ENCODE measurements at places on chromosomes 11 and 22.
A peak's percentile ranks its signal among the peaks of the same experiment; 100 is the strongest.

- DNase-seq: no peak
Measured at GRCh38 chr11:81658722-81659121, 1074.9 kb downstream of the FAM181B start.

DNA sequence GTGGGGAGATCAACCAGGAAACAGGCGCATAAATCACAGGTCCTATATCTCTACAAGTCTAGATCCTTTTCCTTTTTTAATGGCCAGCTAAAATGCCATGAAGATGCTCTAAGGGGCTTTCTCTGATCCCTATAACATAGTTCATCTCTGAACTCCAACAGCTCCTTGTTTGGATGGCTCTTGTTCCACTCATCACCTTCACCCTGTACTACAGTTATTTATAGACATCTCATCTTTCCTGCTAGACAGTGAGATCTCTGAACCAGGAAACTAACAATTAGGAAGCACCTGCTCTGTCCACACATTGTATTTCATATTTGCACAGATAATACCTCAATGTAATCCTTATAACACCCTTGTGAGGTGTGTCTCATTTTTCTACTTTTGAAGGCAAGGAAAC lies 31.6 kb downstream of the KCNA4 start:
- DNase-seq: no peak

DNA sequence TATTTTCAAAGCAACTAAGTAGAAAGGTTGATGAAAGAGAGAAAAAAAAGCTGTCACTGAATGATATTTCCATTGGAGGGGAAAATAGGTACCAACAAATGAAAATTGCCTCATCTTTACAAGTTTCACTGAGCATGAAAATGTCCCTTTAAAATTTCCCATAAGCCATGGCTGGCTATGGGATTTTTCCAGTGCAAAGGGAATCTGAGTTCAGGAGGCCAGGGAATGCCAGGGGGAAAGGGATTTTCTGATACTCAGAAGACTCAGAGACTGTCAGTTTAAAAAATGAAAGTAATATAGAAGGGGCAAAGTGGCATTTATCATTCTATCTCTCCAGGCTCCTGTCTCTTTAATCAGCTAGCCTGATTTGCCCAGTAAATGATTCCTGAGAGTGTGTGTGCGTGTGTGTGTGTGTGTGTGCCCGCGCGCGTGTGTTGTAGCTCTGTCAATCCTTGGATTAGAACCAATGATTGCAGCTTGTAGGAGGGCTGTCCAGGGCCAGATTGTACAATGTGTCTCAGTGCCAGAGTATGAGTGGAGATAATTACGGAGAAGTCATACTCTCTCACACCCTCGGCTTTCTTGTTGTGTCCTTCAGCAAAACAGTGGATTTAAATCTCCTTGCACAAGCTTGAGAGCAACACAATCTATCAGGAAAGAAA lies at the start of gene NTM:
Gene NTM (plus strand): TSS at position 526 of the 662 bp plus-strand sequence.
- peak; percentile 37 for DNase-seq

DNA sequence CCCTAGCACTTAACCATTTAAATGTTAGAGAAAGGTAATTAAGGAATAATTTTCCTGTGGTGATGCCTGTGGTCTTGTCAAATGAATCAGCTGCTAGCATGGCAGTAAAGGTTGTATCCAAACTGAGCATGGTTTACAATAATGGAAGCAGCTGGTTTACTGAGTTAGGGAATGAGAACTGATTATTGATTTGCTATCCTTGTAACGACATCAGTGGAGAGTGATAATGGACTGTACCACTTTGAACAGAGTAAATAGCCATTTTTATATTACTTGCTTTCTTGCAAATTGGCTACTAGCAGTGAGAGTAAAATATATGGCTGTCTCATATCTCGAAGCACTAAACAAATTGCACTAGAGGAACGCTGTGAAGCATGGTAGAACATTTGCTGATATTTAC lies 589.0 kb upstream of the ANO5 start:
- no peak for DNase-seq

GRCh38 chr11:680476-680875 lies 14.5 kb downstream of the DEAF1 start:
- no peak for DNase-seq

- peak; percentile 97 for DNase-seq
Measured at GRCh38 chr11:61187505-61188130, 15.7 kb upstream of the PGA3 start.

- DNase-seq: no peak
Measured at GRCh38 chr22:39244136-39244495, 666 bp downstream of the PDGFB start.

- DNase-seq: no peak
Measured at GRCh38 chr22:44704159-44705021, 2.4 kb downstream of the PRR5 start.

GRCh38 chr11:95702526-95702925 lies 87.1 kb downstream of the FAM76B start:
- DNase-seq: no peak

DNA sequence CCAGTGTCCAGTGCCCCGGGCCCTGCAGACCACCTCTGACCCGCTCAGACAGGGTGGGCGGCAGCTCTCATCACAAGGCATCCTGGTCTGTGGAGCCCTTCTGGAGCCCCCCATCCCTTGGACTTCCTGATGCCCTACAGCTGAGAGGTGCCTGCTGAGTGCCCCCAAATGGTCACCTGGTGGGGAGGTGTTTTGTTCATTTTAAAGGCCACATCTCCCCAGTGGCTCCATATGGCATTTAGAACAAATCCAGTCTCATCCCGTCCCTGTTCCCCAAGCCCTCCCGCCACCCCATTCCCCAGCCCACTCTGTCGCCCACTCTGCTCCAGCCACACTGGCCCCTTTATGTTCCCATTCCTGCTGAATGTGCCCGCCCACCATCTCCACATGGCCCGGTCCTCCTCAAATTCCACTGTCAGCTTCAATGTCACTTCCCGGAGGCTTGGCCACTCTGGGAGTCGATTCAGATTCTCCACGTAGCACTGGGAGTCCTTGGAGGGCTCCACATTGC lies 32.8 kb downstream of the OSBPL5 start:
- DNase-seq: no peak

DNA sequence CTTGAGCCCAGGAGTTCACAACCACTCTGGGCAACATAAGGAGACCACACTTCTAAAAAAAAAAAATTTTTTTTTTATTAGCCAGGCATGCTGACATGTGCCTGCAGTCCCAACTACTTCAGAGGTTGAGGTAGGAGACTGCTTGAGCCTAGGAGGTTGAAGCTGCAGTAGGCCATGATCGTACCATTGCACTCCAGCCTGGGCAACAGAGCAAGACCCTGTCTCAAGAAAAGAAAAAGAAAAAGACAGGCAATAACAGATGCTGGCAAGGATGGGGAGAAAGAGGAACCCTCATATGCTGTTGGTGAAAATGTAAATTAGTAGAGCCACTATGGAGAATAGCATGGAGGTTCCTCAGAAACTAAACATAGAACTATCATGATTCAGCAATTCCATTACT lies 64.8 kb downstream of the PAK1 start:
- DNase-seq: no peak

GRCh38 chr11:109347304-109347703 lies 74.7 kb upstream of the C11orf87 start:
- DNase-seq: no peak

DNA sequence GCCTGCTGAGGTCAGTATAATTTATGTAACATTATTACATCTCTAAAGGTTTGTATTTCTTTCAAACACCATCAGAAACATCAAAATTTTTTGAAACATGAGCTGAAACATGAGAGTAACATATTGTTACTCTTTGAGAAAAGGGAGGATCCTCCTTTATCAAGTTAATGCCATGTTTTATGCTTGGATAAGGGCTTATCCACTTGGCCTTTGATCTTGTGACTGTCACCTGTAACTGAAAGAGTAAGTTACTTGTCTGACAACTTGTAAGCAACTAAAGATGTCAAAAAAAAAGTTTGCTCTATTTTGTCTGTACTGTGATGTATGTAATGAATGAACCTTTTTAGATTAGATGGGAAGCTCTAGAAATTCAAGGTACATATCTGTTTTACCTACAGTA lies 59.6 kb downstream of the FAR1 start:
- no peak for DNase-seq

- DNase-seq: no peak
Measured at GRCh38 chr11:46207270-46207669, 70.2 kb upstream of the CREB3L1 start.

DNA sequence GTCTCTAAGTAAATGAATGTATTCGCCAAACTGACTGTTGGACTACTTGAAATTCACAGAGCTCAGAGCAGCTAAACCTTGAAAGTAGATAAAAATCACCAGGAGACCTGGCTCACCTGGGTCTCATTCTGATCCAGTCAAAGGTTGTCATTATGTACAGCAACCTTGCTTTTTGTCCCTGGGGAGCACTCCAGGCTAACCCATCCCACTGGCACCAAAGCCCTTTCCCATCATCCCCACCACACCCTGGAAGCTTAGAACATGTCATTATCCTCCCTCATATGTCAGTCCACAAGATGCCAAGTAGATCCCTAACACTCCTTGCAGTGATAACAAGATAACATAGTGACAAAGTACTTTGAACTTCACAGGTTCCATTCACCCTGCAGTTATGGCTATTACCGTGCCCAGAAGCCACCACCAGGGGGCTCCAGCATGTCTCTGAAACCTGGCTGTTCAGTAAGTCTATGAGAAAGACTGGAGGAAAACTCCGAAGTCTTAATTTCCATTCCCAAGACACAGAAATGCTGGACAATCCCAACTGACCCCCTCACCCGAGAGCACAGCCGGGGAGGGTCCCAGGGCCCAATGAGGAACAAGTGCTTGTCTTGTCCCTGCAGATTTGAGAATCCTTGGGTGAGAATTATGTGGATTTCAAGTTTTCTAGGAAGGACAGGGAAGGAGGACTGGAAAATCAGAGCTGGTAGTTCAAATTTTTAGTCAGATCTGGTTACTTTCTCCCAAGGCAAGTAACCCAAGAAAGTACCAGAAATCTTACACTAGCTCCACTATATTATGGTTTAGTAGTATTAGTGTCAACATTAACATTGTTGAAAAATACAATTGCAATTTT lies 43.0 kb upstream of the USP47 start:
- peak; percentile 91 for DNase-seq

DNA sequence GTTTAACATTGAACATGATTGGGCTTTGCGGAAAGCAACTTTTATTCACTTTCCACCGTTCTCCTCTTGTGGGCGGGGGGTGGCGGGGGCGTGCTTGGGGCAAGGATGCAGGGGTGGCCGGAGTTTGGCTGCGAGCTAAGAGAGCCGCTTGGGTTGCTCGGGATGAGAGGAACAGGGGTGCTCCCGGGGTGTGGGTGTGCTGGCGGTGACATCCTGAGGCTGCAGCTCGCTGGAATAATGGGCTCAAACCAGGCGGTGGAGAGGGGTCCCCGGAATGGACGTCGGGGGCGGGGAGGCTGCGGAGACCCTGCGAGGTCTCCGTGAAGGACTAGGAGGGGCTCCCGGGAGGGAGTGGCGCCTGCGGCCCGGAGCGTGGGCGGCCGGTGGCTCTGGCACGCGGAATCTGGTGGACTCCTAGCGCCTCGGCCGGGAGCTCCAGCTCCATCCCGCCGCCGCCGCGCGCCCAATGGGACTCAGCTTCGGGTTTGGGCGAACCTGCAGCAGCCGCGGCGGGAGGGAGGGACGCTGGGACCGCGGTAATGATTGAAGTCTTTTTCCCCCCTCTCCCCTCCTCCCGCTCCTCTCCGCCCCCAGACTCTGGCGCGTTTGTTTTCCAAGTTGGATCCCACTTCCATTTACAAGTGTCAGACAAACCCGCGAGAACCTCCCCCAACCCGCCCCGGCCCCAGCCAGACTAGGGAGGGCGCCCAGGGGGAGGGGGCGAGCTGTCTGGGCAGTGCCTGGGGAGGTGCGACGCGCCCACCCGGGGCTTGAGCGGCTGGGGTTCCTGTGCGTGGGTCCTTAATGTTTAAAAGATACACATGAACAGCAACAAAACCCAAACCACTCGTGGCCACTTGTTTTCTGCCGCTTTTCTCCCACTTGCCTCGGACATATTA lies 2.0 kb downstream of the FAT3 start:
- DNase-seq: no peak

DNA sequence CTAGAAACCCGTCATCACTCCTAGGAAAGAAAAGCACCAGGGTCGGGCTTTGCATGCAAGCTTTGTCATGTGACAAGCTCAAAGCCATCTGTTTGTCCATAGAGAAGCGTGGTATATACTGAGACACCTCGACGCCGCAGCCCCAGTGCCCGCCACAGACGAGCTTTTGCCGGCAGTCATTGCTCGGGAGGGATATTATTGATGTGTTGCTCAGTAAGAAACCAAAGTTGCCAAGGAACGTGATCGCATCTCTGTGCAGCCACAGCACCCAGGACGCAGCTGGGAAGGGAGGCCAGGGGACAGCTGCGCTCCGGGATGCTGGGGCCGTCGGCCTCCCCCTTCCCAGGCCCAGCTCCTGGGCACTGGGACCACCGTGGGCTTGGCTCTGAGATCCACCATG lies 89.5 kb upstream of the KCNQ1OT1 start:
- no peak for DNase-seq

DNA sequence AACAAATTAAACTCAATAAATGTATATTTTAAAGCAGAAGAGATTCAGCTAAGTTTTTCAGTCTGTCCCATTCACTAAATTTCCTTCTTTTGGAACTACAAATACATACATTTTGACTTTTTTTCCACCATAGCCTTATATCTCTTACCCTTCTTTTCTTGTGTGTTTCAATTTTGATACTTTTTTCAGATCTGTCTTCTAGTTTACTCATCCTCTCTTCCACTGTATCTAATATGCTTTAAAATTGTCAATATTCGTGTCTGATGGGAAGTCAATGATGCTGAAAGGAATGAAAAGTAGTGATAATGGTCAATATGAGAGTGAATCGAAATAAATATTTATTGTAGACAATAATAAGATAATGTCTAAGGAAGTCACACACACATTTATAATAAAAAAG lies 332.3 kb upstream of the KIRREL3 start:
- DNase-seq: no peak

DNA sequence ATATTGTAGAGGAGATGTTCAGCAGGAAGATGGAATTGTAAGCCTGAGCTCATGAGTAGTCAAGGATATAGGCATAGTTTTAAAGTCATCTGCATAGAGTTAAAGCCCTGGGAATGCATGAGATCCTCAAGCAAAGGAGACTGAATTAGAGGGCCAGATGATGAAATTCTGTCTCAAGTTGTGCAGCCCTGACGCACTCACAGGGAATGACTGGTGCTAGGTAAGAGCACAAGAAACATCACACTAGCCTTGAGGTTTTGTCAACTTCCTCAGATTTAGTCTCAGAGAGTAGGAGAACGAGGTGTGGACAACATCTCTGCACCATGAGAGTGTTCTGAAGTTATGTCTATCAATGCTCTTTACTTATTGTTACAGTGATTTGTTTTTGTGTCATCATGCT lies 5.8 kb downstream of the RAB38 start:
- DNase-seq: no peak

DNA sequence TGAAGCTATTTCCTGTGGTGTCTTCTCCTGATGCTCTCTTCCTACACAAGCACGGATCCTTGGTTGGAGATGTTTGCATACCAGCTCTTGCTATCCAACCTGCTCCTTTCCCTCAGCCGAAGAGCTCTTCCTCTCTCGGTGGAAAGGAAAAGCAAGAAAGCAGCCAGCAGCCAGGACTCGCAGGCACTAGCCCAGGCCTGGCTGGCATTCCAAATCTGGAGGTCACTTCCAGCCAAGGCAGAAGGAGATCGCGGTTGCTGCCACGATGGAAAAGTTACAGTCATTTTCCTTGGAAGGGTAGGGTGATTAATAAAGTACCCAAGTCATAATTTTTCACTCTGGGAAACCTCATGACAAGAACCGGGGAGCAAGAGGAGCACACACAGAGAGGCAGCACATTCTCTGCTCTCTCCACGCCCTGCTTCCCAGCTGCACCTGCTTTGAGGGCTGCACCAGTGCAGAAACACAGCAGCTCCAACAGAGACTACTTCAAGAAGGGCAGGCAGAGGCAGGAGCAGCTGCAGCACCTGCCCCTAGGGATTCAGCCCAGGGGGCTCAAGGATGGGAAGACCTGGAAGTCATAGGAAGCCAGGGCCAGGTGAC lies 399.3 kb downstream of the CADM1 start:
- DNase-seq: no peak

Data from omental fat pad (tissue), 4 donors.